Activated CD4-positive, alpha-beta T cell treated with anti-CD3 and anti-CD28 coated beads for 24 hours (primary cell): ENCODE measurements at places on chromosomes 1 and 21.

DNA sequence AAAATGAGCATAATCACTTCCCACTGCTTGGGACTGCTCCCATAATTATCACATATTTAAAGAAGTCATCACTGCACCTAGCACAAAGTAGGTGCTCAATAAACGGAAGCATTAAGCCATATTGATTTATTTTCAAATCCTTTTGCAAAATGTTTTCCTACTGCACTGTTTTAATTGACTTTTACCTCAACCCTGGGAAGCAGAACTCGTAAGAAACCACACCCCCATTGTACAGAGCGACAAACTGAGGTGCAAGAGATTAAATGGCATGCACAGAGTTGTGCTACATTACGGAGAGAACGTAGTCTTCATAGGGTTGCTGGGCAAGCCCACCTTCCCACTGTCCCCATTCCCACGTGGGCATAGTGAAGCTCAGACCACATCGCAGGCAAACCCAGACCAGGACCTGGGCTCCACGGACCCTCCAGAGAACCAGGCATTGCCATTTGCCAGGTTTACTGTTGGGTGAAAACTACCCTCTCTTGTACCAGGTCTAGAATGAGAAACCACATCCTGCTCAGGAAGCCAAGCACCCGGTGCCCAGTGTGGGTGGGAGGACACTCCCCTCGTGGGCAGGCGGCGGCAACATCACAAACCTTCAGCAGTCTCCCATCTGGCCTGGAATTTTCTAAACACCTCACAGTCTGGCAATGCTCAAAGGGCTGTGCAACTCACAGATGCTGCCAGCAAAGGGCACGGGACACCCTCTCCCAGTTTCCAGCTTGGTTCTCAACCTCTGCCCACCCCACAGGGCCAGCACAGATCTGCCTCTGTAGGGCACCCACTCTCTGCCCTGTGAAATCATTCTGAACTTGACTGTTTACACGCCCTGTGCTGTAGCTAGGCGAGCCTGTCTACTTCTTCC lies 8.2 kb downstream of the IFFO2 start:
- DNase-seq, result no peak

GRCh38 chr1:66575739-66576138 lies 41.8 kb downstream of the SGIP1 start:
- no peak for DNase-seq

DNA sequence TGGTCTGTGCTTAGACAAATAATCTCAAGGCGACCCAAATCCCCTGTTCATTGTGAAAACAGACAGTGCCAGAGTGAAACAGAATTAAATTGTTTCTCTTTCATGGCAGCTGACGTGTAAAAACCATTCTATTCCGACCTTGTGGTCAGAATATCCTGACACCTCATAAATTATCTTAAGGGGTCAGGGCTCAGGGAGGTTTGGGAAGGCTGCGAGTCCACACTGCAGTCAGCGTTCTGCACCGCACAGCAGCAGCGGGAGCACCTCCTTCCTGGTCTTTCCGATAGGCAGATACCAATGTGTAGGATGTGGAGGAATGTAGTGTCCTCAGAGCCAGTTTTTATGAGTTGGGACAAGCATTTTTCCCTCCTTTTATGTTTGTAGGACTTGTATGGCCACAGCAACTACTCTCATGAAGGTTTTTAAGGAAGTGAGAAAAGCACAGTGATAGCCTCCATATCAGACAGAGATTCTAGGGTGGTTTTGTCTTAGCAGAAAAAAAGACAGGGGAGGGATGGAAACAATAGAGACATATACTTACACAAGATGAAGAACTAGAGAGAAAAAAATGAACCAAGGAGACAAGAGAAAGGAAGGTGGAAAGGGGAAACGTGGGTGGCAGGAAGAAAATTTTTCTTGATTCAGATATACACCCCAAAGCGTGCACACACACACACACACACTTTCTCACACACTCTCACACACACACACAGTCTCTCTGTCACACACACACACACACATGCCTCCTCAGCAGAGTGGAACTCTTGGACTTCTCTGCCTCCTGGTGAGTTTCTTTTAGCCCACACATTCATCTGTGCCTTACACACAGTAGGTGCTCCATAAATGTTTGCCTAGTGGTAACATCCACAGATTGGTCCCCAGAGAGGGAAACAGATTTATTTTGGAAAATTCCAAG lies 68.6 kb downstream of the NTMT2 start:
- no peak for DNase-seq

- DNase-seq, result no peak
These were observed 3.1 kb downstream of the KCNA10 start for GRCh38 chr1:110515891-110516290.

DNA sequence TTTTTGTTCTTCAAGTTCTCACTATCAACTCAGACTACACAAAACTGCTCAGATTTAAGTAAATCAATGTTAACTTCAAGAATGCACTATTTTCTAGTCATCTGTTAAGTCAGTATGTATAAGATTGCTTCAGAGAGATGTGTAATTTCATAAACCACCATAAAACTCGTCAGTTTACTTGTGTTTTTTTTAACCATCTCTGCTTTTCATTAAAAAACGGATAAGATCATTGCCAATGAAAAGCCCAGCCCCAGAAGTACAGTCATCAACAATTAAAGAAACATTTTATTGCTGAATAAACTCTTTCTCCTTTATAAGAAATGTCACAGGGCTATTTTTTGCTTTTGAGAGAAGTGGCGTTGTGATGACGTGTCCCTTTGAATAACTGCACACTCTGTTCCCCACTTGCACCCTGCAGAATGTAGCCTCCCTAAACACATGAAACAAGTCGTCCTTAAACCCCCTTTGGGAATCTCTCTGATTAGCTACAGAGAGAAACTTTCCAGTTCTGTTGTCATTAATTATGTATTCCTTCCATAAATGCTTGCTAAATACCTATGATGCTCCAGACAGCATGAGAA lies 202.7 kb upstream of the FOXD3 start:
- no peak for DNase-seq

- no peak for DNase-seq
These were observed 692 bp downstream of the SORT1 start for GRCh38 chr1:109396871-109397580.
